ENCODE measurements at places on chromosomes 11 and 22. TPM values are rescaled to one million over a fixed set of nuclear protein-coding genes. Genes with fewer than 3 reads are reported as not detected.

GRCh38 chr11:74710281-74710938 is 20.8 kb downstream of the CHRDL2 start:
- no peak overlapping the region for H3K4me3 ChIP-seq
- H3K27me3 ChIP-seq: no peaks in the 10 kb centered on the region
- no peak for DNase-seq
- H3K4me1 ChIP-seq: no peaks in the 10 kb centered on the region
- H3K36me3 ChIP-seq: no peaks in the 10 kb centered on the region

DNA sequence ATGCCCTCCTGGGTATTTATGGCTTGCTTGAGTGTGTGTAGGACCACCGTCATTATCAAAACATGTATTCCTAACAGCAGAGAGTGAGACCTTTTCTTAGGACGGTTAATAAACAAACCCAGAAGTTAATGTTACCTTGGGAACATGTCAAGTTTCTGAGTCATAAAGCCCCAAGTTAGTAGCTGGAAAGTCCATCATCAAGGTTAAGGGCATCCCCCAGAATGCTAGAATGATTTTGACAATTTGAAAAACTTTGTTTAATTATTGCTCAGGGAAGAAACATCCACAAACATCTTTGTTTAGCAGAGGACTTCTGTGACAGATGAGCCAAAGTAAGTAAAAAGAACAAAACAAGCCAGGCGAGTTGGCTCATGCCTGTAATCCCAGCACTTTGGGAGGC is 20.0 kb downstream of the CAVIN3 start:
- H3K4me1 ChIP-seq: no peaks in the 10 kb centered on the region
- H3K36me3 ChIP-seq: no peaks in the 10 kb centered on the region
- no peak for DNase-seq
- H3K4me3 ChIP-seq: no peak overlapping the region

Gene TPH1
- 0.46 TPM for total RNA-seq

DNA sequence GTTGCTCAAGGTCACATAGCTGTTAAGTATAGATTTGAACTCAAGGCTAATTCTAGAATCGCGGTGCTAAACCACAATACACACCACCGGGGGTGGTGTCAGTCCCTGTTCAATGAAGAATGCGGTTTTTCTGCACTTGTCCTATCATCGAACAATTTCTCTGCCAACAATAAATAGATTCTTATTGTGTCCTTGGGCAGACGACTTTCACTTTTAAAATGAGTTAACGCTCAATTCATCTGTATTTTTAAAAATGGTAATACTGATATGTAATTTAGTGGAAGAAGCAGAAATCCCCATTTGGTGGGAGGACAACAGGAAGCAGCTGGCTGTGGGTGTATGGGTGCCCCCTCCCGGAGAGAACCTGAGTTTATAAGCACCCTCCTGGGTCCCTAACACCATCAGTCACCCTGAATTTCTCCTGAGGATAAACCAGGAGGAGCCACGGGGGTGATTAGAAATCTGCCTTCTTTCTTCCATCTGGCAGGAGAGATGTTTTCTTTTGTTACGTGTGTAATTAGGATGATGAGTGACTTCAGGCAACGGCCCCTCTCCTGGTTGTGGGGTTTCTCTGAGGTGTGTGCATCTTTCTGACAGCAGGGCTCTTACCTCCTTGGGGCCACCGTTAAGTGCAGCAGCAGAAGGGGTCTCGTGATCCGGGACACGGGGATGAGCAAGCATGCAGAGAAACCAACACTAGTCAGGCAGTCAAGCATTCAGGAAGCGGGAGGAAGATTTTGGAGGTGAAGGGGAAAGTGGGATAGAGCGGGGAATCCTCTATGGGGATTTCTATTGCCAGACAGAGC is 87.7 kb downstream of the GRAMD1B start:
- no peak overlapping the region for H3K27ac ChIP-seq
- H3K27me3 ChIP-seq: no peaks in the 10 kb centered on the region
- no peaks in the 10 kb centered on the region for H3K36me3 ChIP-seq
- H3K4me1 ChIP-seq: no peaks in the 10 kb centered on the region
- DNase-seq: no peak

DNA sequence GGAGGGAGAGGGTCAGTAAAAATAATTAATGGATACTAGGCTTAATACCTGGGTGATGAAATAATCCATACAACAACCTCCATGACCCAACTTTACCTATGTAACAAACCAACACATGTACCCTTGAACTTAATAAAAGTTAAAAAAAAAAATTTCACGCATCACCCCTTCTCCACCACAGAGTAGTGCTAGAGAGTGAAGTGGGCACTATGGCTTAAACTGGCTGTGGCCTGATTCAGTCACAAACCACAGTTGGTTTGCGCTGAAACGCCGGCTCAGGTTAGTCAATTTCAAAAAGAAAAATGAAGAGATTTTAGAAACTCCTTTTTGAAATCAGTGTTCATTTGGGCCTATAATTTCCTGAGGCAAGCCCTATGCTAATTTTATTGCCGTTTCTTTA is 144.3 kb downstream of the TRPC6 start:
- no peak for DNase-seq
- H3K27me3 ChIP-seq: no peaks in the 10 kb centered on the region
- no peaks in the 10 kb centered on the region for H3K36me3 ChIP-seq
- H3K4me1 ChIP-seq: peaks cover 27% of the 10 kb centered on the region
- no peak overlapping the region for H3K27ac ChIP-seq

GRCh38 chr11:46338636-46338987 is 8.7 kb upstream of the DGKZ start:
- peak overlapping the region; percentile 79 for H3K27ac ChIP-seq
- no peaks in the 10 kb centered on the region for H3K36me3 ChIP-seq
- H3K4me3 ChIP-seq: peak overlapping the region; percentile 43
- H3K4me1 ChIP-seq: peaks cover 52% of the 10 kb centered on the region

GRCh38 chr11:11217929-11218628 is 135.0 kb downstream of the CSNK2A3 start:
- H3K27ac ChIP-seq: no peak overlapping the region
- H3K4me3 ChIP-seq: no peak overlapping the region
- DNase-seq: no peak
- H3K36me3 ChIP-seq: no peaks in the 10 kb centered on the region
- H3K27me3 ChIP-seq: no peaks in the 10 kb centered on the region

DNA sequence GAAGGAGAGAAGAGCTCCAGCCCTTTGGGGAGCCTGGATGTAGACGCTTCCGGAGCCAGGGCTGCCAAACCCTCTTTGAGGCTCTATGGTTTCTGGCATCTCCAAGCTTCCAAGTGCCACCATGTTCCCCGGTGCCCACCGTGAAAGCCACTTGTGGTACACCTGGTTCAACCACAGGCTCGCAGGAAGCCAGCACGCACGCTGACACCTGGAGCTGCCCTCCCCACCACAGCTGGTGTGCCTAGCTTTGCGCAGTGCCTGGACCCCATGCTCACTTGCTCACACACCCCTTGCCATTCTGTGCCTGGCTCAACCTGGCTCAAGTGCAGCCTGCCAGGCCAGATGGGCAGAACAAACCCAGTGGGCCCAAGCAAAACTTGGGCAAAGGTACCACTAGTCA is 831.4 kb downstream of the DLG2 start:
- H3K27me3 ChIP-seq: no peaks in the 10 kb centered on the region
- H3K4me3 ChIP-seq: no peak overlapping the region
- DNase-seq: peak; percentile 38
- H3K36me3 ChIP-seq: no peaks in the 10 kb centered on the region
- H3K4me1 ChIP-seq: no peaks in the 10 kb centered on the region
- H3K27ac ChIP-seq: no peak overlapping the region

- H3K27ac ChIP-seq: no peak overlapping the region
- no peaks in the 10 kb centered on the region for H3K4me1 ChIP-seq
- DNase-seq: peak; percentile 76
- H3K36me3 ChIP-seq: no peaks in the 10 kb centered on the region
- no peaks in the 10 kb centered on the region for H3K27me3 ChIP-seq
- no peak overlapping the region for H3K4me3 ChIP-seq
Measured at GRCh38 chr22:48500471-48501230, 1327.0 kb downstream of the BRD1 start.

Gene C11orf16
- total RNA-seq: 6.1 TPM

DNA sequence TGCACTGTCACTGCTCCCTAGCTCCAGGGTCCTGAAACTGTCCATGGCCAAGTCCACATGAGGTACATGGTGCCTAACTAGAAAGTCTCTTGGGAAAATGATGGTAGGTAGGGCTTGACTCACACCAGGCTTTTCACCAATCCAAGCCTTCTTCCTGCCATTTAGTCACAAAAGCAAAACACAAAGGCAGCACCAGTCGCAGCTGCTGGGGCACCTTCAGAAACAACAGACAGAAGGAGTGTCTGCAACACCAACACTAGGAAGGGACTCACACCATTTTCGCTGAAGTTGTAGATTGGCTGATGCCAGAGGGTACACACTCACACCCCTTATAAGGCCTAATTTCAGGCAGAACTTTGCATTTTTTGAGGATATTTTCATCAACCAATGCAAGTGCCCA is 55.7 kb downstream of the SYTL2 start:
- no peak overlapping the region for H3K27ac ChIP-seq
- H3K4me1 ChIP-seq: no peaks in the 10 kb centered on the region
- H3K27me3 ChIP-seq: no peaks in the 10 kb centered on the region
- H3K4me3 ChIP-seq: no peak overlapping the region
- H3K36me3 ChIP-seq: no peaks in the 10 kb centered on the region

- H3K4me3 ChIP-seq: no peak overlapping the region
- H3K36me3 ChIP-seq: no peaks in the 10 kb centered on the region
- H3K27me3 ChIP-seq: no peaks in the 10 kb centered on the region
- no peak for DNase-seq
- H3K4me1 ChIP-seq: peaks cover 8% of the 10 kb centered on the region
- no peak overlapping the region for H3K27ac ChIP-seq
Measured at GRCh38 chr11:95456714-95457491, 225.9 kb upstream of the SESN3 start.

Gene GLB1L3
- 0.17 TPM for total RNA-seq

DNA sequence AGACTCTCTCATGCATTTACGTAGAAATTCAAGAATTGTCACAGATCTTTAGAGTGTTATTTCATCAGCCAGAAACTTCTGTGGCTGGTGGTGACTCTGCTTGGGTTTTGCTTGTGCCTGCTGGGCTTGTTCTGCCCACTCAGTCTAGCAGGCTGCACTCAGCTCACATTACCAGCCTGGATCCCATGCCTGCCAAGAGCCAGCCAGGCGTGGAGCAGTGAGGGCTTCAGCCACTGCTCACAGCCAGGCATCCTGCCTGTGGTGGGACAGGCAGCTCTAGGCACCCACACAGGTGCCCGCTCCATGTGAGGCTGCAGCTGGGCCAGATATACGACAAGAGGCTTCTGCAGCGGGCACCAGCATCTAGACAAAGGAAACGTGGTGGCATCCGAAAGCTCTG is 1213.3 kb upstream of the RAG2 start:
- no peaks in the 10 kb centered on the region for H3K4me1 ChIP-seq
- H3K4me3 ChIP-seq: no peak overlapping the region
- no peak overlapping the region for H3K27ac ChIP-seq

- no peak overlapping the region for H3K4me3 ChIP-seq
- H3K4me1 ChIP-seq: no peaks in the 10 kb centered on the region
- H3K36me3 ChIP-seq: no peaks in the 10 kb centered on the region
- no peak overlapping the region for H3K27ac ChIP-seq
Measured at GRCh38 chr11:64591257-64592233, 525 bp downstream of the SLC22A12 start.

- no peaks in the 10 kb centered on the region for H3K27me3 ChIP-seq
- no peak overlapping the region for H3K27ac ChIP-seq
- peaks cover 14% of the 10 kb centered on the region for H3K4me1 ChIP-seq
Measured at GRCh38 chr22:46855681-46856080, 93.2 kb downstream of the TBC1D22A start.

Gene FAM180B
- 0.14 TPM for total RNA-seq

Gene FBXO3
- total RNA-seq: 23.4 TPM

Gene CTTN
- 215 TPM for total RNA-seq

- H3K27me3 ChIP-seq: no peaks in the 10 kb centered on the region
- no peaks in the 10 kb centered on the region for H3K4me1 ChIP-seq
- H3K27ac ChIP-seq: no peak overlapping the region
- H3K36me3 ChIP-seq: no peaks in the 10 kb centered on the region
Measured at GRCh38 chr11:88431675-88432341, 94.3 kb upstream of the CTSC start.

DNA sequence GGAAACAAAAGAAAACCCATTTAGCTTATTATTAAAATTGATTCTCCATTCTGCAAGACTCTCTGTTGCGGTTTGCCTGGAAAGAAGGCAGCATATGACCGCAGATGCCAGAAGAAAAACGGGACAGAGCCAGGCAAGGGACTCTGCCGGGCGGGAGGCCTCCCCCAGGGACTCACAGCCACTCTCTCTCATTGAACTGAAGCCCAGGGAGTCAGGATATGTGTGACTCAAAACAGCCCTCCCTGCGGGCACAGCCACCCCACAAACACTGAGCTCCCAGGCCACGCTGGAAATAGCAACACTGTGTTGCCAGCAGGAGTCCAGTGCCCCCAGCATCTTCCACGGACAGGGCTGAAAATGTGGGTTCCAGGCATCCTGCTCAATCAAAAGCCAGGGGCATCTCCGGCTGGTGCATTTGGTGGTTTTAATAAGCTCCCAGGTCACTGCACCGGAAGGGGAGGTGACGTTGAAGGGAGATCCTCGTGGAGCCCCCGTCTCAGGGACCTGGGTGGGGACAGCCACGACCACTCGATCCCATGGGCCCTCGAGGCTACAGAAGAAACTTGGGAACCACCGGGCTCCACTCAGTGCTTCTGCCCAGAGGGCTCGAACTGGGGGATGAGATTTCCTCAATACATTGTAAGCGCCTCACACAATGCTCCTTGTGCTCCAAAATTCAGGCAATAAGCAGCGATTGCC is 624.5 kb downstream of the TBC1D22A start:
- H3K4me1 ChIP-seq: no peaks in the 10 kb centered on the region
- DNase-seq: no peak
- H3K27me3 ChIP-seq: no peaks in the 10 kb centered on the region
- H3K27ac ChIP-seq: no peak overlapping the region

GRCh38 chr11:114057147-114057546 is 2.4 kb upstream of the ZBTB16 start:
- H3K27me3 ChIP-seq: no peaks in the 10 kb centered on the region
- no peak overlapping the region for H3K4me3 ChIP-seq
- no peaks in the 10 kb centered on the region for H3K36me3 ChIP-seq
- H3K4me1 ChIP-seq: peaks cover 31% of the 10 kb centered on the region

DNA sequence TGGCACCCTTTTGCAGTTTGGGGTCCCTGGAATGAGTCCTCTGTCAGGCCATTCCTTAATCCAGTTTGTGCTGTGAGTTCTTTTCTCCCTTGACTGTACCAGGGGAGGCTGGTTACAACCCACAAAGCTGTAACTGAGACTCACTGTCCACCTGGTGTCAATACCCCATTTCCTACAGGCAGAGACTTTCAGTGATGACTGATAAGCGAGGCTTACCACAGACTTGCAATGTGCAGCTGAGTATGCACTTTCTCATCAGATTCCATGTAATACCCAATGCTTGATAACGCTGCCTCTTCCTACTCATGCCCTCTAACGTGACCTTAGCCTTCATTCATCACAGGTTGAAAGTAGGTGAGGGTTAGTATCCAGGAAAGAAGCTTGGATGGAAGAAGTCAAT is 120.1 kb downstream of the INSC start:
- H3K4me1 ChIP-seq: no peaks in the 10 kb centered on the region
- no peaks in the 10 kb centered on the region for H3K36me3 ChIP-seq
- no peak overlapping the region for H3K4me3 ChIP-seq
